ENCODE measurements at places on chromosomes 6 and 20.

GRCh38 chr6:9437836-9438235, 977.0 kb downstream of the TFAP2A start:
- no peak for DNase-seq

DNA sequence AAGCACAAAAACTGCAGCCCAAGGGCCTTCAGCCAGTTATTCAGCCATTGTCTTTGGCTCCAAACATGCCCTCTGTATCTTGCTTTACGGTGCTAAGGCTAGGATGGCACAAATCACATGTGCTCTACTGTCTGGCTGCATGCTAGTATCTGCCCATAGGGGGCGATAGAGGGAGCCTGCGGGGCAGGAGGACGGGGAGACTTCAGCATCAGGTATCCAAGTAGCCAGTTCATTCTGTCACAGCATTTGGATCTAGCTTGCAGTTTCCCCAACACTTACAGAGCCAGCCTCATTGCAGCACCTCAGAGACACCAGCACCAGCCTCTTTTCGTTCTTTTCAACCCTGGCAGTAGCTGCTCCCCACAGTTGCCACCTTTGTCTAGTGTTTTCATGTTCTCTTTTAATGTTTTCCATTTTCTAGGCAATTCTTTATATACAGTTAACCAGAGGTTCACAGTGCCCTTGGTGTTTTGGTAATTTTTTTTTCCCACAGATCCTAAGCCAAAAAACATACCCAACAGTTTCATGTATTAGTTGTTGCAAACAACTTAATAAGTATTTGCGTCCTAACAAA, 705.9 kb downstream of the PTPRT start:
- no peak for DNase-seq

- DNase-seq: no peak
Observed at GRCh38 chr6:116385459-116385802, 14.7 kb downstream of the DSE start.

- DNase-seq: no peak
Observed at GRCh38 chr6:138429761-138430160, 25.7 kb downstream of the HEBP2 start.

DNA sequence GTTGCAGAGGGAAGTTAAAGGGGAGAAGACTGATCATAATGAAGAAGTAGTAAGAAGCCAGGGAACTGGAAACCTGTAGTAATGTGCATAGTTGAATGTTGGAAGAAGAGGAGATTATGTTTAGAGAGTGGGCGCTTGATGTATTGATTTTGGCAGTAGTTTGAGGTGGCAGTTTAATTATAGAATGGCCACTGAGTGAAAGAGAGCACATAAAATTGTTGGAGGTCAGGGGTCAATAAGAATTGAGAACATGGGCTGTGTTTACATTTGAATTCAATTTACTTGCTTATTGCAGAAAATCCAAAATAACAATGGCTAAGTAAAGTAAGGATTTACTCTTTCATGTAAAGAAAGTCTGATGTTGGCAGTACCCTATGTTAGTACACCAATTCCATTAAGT, 15.7 kb downstream of the VTA1 start:
- DNase-seq: no peak

- DNase-seq: no peak
Observed at GRCh38 chr6:159064477-159064876, 19.7 kb upstream of the TAGAP start.

- no peak for DNase-seq
Observed at GRCh38 chr20:3190681-3191111, 13.8 kb downstream of the DDRGK1 start.

- DNase-seq: no peak
Observed at GRCh38 chr20:55166063-55166462, 690.7 kb downstream of the DOK5 start.

DNA sequence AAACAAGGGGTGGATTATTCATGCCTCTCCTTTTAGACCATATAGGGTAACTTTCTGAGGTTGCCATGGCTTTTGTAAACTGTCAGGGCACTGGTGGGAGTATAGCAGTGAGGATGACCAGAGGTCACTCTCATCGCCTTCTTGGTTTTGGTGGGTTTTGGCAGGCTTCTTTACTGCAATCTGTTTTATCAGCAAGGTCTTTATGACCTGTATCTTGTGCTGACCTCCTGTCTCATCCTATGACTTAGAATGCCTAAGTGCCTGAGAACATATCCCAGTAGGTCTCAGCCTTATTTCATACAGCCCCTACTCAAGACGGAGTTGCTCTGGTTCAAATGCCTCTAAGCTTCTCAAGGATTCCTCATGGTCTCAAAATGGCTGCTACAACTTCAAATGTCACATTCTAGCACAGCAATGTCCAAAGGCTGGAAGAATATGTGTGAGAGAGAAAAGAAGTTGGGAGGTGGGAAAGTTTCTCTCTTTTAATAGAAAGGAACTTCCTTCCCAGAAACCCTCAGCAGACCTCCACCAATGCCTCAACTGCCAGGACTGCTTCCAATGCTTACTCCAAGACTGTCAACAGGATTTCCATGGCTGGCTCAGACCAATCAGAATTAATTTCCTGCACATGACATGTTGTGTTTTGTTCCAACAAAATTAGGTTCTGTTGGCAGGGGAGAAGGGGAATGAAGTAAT, 46.6 kb upstream of the SLC9A8 start:
- no peak for DNase-seq

GRCh38 chr20:38109591-38110524, 55.2 kb downstream of the TGM2 start:
- no peak for DNase-seq

GRCh38 chr6:148440016-148440415, 97.4 kb downstream of the SASH1 start:
- DNase-seq: no peak

DNA sequence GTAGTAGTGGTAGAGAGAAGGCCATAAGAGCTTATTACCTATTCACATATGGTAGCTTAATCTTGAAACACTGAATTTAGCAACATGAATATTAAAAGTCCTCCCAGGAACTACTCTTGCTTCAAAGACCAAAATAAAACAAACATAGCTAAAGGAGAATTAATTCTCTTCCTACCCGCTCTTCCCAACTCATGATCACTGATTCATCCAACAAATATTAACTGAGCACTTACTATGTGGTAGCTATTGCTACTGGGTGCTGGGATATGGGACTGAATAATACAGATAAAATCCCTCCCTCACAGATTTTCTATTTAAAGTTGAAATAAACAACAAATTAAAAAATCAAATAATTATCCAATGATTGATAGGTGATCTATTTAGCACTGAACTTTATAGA, 287.1 kb downstream of the BTBD9 start:
- DNase-seq: no peak

GRCh38 chr20:51064137-51064536, 41.2 kb upstream of the KCNG1 start:
- DNase-seq: no peak

DNA sequence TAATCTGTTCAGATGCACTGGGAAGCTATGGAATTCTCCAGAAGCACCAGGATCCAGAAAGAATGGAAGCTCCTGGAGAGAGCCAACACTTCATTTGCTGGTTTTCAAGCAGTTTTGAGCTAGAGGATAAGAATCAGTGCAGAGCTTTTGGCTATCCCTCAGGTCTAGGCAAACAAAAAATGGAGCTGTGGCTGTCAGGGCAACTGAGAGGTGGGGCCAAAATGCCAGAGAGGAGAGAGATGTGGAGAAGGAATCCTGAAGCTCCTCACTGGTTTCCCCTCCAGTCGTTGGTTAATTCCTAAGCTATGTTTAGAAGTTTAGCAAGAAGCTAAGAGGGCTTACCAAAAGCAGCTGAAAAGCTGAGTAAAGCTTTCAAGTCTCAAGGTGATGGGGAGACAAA, 294.2 kb upstream of the JARID2 start:
- no peak for DNase-seq

GRCh38 chr6:44672841-44673240, 285.3 kb downstream of the CDC5L start:
- no peak for DNase-seq

DNA sequence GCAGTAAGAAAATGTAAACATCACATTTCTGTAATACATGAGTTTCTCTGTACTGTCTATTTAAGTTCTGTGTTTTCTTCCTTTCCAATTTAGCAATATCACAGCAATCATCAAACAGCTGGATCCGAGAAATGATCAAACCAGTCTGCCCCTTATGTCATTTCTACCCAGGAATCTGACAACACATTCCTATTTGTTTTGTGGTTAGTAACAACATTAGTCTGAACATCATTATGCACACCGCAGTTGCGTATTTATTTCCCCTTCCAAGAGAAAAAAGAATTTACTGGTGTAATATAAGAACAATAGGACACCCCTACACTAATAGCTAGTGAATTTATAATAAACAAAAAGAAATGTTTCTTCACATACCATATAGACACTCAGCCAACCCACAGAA, 179.5 kb downstream of the BTBD9 start:
- no peak for DNase-seq

GRCh38 chr20:36060676-36061075, 92.3 kb downstream of the CNBD2 start:
- no peak for DNase-seq

GRCh38 chr6:20338156-20338555, 63.5 kb upstream of the E2F3 start:
- DNase-seq: no peak

- DNase-seq: no peak
Observed at GRCh38 chr6:119234941-119235340, 114.6 kb downstream of the MAN1A1 start.

DNA sequence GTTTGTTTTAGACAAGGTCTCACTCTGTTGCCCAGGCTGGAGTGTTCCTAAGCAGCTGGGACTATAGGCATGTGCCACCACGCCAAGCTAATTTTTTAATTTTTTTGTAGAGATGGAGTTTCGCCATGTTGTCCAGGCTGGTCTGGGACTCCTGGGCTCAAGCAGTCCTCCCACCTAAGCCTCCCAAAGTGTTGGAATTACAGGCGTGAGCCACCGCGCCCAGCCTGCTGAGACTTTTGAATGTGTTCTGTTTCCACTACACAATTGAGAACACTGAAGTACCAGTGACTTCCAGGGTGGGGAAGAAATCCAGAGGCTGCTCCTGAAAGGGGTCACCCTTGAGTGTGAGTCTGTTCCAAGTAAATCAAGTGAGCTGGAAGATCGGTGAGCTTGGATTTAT, 81.3 kb upstream of the ARMC2 start:
- no peak for DNase-seq

GRCh38 chr20:42352096-42352495, 733.9 kb upstream of the CHD6 start:
- DNase-seq: no peak

DNA sequence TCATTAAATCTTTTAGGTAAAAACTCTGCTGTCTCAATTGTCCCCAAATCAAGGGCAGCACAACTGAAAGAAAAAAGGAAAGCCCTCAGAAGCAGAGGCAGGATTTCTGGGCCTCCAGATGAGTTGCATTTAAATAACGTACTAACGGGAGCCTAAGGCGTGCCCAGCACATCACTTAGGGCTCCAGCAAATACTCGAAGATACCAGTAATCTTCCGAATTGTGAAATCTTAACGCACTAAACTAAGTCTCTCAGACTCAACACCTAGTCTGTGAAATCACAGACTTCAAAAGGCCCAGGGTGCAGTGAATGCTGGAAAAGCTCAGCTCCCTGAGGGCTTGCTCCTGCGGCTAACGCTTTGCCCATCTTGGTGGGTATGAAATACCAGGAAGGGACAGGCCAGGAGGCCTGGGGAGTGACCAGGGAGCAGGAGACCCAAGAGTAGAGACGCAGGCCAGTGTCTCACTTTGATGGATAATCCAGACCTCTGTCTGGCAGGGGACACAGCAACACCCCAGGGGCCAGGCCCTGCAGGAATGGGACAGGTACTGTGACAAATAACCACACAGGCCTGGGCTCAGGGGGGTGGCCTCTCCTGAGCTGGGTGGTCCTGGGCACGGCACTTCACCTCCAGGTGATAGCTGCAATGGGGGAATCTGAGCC, 36.4 kb downstream of the RRBP1 start:
- DNase-seq: no peak

DNA sequence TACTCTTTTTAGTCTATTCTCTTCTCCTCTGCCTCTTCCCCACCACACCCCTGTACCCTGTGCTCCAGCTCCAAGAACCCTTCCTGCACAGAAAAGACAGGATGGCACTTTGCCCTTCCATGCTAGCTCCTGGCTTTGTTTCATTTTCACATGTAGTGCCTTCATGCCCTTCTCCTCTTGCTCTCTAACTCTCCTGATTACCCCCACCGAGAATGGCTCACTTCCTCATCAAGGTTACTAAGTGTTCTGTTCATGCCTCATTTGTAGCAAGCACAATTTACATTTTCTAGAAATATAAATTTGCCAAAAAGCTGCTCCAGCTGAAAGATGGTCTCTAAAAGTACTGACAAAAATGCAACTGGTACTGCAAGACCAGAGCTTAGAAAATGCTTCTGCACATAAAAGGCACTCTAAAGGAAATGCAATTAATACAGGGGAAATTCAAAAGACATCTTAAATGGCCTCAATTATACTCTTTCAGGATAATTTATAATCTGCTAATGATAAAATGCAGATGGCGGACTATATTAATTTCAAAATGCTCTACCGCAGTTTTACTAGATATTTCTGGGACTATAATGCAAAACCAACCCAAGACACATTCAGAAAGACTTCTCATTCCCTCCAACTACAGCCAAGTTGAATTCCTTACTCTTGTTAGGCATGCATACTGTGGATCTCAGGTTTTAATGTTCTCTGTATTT, 570.2 kb downstream of the PRKN start:
- no peak for DNase-seq

DNA sequence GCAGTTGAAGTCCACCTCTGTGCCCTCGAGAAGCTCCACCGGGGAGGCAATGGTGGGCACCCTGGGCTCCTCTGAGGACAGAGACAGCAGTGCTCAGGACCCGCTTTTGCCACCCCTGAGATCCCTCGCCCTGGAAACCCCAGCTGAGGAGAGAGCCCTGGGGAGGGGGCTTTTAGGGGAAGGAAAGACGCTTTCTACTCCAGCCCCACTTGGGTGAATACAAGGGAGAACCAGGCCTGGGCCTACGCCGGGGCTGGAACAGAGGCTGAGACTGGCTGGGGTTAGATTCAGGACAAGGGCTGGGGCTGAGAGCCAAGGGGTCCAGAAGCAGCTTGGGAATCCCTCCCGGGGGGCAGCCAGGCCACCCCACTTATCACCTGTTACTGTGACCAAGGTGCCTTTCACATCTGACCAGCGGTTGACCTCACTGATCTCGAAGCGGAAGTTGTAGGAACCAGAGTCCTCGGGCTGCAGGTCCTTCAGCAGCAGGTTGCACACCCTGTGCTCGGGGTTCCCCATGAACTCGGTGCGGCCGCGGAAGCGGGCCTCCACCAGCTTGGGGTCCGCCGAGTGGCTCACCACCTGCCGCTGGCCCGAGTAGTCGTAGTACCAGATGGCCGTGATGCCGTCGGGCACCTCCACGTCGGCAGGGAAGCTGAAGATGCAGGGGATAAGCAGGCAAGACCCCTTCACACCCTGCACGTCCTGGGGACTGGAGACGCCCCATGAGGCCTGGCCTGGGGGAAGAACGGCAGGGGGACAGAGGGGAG, 6.2 kb downstream of the SIGLEC1 start:
- DNase-seq: no peak

- DNase-seq: peak; percentile 19
Observed at GRCh38 chr6:149934249-149935156, 7.3 kb upstream of the ULBP2 start.

GRCh38 chr6:43570876-43571441, 4.9 kb downstream of the XPO5 start:
- no peak for DNase-seq

GRCh38 chr6:129643176-129643575, 66.8 kb downstream of the ARHGAP18 start:
- DNase-seq: no peak

GRCh38 chr6:958488-958887, 265.5 kb upstream of the EXOC2 start:
- peak; percentile 80 for DNase-seq

Measured in NCI-H446 (cell line).